ENCODE measurements at places on chromosomes 12 and 14.

GRCh38 chr14:70655110-70655826 is 13.6 kb downstream of the TTC9 start:
- DNase-seq, result peak; percentile 54

DNA sequence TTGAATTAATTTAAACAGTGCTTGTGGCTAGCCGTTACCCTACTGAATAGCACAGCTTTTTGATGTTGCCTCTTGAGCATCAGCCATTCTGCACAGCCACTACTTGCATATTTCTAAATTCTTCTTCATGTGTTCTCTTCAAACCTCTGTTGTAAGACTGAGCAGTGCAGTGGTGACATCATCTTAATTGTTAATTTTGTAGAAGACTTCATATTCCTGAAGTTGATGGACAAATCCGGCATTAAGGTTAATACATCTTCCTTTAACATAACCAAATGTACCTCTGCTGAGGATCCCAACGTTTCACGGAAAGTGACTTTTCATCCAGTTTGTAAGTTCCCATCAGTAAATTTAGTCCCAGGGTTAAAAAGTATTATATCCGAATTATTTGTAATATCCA is 25.6 kb downstream of the SENP1 start:
- no peak for DNase-seq

DNA sequence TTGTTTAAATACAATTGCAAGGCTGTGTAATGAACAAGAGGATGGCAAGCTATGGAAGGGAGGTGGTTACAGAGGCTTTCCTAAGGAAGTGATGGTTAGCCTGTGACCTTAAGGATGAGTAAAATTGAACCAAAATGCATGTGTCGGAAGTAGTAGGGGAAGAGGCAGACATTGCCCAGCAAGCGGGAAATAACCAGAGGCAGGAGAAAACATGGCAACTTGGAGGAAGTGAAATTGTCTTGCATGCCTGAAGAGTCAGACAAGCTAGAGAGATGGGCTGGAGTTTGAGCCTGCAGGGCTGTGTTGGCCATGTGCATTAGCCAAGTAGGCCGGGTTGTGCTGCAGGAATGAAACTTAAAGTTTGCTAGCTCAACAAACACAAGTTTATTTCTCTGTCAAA is 96.2 kb downstream of the BTG1 start:
- no peak for DNase-seq

DNA sequence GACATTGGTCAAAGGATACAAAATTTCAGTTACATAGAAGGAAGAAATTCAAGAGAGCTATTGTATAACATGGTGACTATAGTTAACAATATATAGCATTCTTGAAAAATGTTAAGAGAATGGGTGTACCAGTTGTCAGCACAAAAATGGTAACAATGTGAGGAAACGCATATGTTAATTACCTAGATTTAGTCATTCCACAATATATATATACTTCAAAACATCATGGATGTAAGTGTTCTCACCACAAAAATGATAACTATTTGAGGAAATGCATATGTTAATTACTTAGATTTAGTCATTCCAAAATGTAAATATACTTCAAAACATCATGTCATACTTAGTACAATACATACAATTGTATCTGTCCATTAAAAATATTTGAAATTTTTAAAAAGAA is 540.4 kb upstream of the MGAT4C start:
- no peak for DNase-seq

DNA sequence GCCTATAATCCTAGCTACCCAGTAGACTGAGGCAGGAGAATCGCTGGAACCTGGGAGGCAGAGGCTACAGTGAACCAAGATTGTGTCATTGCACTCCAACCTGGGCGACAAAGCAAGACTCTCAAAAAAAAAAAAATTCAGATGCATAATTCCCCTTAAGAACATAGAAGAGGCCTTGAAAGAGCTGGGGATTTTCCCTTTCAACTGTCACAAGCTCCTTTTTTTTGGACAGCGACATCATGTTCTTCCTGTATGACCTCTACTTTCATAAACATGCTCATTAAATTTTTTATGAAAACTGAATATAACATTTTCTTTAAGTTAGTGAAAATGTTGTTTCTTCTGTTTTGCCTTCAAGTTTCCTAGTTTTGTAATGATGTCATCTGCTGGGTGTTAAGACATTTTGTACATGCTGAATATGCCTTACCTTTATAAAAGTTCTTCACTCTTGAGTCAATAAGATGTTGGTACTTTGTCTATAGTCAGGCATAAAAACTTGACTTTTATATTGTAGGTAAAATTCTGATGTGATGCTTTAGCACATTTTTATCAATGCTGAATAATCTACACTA is 76.0 kb downstream of the PTHLH start:
- DNase-seq, result no peak

DNA sequence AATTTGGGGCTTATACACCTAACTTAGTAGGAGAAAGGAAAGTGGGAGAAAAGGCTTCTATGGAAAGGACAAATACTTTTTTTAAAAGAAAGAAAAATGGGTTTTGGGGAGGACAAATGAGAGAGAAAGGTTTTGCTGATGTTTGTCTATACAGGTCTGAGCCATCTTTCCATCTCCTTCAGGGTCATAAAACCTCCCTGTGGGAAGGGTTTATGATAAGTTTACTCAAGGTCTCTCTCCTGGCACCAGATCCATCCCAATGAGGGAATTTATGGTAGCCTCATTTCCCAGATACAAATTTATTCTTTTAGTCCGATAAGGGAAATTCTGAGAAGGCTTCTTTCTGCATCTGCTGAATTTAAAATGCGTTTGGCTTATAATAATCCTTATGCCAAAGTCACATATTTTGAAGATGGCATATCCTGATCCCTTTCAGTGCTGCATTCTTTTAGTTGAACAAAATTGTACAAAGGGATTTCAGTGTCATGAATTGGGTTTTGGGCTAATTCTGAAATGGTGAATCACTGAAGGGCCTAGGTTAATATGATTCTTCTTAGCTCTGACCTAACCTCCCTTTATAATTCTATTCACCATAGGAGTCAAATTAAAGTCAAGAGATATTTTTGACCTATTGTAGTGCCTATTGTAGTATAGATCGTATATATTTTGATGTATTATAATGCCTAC is 173.5 kb upstream of the DYRK2 start:
- no peak for DNase-seq

DNA sequence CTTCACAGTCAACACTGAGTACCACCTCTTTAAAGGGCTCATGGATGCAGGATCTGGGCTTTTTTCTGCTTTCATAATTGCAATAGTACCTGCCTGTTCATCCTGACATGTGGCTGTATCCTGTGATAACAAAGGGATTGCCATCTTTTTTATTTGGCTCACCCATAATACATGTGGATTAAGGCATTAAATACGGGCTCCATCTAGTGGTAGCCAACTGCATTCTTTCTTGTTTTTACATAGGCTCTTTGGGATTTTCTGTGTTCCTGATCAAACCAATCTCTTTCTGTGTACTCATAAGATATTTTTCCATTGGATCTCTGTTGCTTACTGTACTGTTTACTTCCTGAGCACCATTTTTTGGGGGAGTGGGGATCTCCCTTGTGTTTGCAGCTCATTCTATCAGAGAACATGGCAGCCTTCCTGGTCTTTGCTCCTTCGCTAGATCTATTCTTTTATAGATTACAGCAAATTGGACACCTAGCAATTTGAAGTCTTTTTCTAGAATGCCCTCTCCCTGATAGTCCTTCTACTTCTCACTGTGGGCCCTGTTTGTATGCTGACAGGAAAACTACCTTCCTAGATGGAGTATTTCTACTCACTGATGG is 723.4 kb upstream of the MDGA2 start:
- DNase-seq, result no peak

GRCh38 chr12:21336656-21337055 is 1.9 kb upstream of the SLCO1A2 start:
- DNase-seq, result no peak

- DNase-seq, result no peak
Observed at GRCh38 chr12:103687253-103687652, 100.2 kb downstream of the STAB2 start.

- no peak for DNase-seq
Observed at GRCh38 chr12:48160807-48161206, 3.5 kb upstream of the ASB8 start.

DNA sequence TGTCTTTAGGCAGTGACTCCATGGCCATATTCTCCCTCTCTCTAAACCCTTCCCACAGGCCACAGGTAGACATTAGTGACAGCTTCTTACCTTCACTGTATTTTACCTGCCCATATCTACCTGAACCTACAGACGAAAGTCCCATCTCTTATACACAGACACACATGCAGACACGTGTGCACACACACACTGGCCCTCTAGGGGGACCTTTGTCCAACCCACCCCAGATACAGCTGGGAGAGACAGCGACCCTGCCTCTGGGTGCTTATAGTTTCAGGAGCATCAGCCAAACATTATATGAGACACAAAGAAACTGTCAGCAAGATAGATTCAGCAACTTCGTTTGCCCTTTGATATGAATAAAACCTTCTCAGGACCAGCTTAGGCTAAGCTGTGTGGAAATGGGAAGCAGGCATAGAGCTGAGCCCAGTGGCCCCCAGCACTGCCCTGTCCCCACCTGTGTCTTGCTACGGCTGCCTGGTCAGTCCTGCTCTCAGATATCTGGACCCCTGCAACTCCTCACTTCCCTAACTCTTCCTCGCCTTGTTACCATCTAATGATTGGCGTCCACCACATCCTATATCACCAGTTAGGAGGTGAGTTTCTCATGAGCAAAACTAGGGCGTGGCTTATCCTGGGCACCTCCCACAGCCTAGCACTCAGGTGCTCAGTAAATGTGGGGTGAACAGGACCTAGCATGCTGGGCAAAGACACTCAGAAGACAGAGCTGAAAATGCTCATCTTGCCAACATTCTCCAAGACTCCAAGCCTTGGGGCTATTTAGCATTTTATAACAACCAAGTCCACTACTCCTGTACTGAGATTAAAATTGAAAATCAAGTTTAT is 12.0 kb upstream of the CD9 start:
- no peak for DNase-seq

GRCh38 chr14:34052658-34053014 is 101.8 kb upstream of the EGLN3 start:
- no peak for DNase-seq

GRCh38 chr14:65224799-65225198 is 122.5 kb upstream of the MAX start:
- no peak for DNase-seq

DNA sequence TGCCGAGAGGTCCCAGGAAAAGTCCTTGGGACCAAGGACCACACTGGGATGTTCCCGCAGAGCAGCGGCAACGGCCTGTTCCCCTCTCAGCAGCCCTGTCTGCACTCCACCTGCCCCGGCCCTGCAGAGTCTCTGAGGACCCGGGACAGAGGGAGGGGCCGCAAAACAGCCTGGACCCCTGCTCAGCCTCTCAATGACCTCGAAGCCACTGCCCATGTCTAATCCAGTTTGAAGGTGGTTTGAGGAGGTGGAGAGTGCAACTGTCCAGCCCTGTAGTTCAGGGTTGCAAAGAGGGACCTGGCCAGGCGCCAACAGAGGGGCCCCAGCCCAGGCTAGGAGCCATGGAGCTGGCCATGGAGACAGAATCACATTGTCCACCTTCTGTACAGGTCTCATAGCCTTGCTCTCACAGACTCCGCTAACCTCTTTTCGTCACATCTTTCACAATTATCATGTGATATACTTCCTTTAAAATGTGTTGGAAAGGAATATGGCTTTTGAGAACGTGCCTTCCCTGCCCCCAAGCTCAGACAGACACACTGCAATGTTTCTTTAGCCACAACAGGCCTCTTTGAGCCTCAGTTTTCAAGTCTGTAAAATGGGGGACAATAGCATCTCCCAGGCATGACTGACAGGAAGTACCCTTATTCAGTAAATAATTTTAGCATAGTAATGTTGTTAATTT is 49.3 kb downstream of the ACTN1 start:
- DNase-seq, result no peak

DNA sequence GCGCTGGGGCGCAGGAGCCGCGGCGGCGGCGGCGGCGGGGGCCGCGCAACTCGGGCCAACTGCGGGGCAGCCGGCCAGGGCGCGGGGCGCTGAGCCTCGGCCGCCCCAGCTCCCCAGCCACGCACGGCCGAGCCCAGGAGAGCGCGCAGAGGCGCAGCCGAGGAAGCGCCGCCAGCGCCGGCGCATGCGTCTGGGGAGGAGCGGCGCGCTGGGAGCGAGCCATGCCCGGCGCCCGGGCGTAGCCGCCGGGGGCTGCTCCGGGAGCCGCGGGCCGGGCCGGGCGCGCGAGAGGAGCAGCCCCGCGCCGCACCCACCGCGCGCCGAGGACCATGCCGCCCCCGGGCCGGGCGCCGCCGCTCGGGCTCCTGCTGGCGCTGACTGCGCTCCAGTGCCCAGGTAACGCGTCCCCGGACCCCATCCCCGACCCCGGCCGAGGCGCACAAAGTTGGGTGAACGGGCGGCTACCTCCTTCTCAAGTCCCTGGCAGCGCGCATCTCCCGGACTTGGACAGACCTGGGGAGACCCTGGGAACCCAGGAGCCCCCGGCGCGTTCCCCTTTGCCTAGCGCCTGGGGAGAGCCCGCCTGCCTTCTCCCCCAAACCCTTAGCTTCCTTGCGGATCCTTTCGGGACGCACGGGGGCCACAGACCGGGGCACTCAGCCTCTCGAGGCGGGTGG is 121.4 kb downstream of the AACS start:
- DNase-seq, result no peak

GRCh38 chr12:27429606-27430005 is 16.9 kb upstream of the SMCO2 start:
- no peak for DNase-seq

DNA sequence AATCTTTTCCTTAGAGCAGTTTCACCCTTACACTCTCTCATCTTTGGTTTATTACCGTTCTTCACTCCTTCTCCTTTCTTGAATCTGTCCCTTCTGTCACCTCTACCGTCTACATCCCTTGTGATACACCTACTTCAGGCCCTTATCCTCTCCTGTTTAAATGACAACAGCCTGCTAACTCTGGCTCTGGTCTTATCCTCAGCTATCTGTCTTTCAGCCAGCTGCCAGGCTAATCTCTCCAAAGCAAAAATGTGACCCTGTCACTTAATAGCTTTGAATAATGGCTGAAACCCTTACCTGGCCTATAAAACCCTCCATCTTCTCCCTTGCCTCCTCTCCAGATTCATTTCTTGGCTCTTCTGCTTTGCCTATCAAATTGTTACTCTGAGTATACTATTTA is 32.3 kb downstream of the BEST3 start:
- no peak for DNase-seq

GRCh38 chr12:2675776-2676175 is 119.0 kb upstream of the FKBP4 start:
- DNase-seq, result no peak

DNA sequence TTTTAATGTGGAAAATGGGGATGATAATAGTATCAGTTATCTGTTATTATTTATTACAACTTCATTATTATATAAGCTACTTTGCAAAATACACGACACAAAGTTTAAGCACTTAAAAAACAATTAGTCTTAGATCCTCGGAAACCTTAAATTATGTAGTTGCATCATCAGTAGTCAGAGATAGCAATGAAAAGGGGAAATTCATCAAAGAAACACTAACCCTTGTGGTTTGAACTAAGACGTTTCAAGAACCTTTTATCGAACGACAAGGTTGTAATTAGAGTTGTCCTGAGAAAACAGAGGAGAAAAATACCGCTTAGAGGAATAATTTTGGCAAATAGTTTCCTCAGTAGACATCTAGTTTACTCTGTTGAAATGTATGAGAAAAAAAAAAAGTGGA is 198.5 kb downstream of the PTPRO start:
- DNase-seq, result no peak

GRCh38 chr12:13036881-13037280 is 7.3 kb upstream of the FAM234B start:
- DNase-seq, result no peak

- DNase-seq, result no peak
Observed at GRCh38 chr12:104282109-104282508, 21.4 kb upstream of the EID3 start.
